ENCODE measurements at places on chromosomes 2 and 18. TPM values are rescaled to one million over a fixed set of nuclear protein-coding genes. Genes with fewer than 3 reads are reported as not detected.

- no peak for DNase-seq
Observed at GRCh38 chr2:88818381-88818780, 126.9 kb downstream of the RPIA start.

DNA sequence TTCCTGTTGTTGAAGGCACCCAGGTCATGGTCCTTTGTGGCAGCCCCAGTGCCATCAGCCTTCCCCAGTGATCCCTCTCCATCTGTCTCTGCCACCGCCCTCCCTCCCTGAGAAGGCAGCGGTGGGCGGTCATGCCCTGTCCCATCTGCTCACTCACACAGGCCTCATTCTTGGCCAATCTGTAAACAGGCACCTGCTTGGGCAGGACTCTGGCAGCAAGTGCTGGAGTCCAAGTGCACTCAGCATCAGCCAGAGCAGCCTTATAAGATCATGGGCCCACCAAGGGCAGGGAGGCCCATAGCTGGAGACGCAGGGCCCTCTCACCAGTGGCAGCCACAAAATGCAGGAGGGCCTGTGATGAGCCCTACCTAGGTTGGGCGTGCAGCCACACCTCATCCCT lies 140.9 kb downstream of the TWIST2 start:
- DNase-seq, result no peak

CNTNAP5 gene
- not detected for total RNA-seq

AQP4 gene
- 0.39 TPM for total RNA-seq

ST8SIA3 gene
- not detected for total RNA-seq

ANKRD44 gene
- total RNA-seq, result 1.9 TPM

DNA sequence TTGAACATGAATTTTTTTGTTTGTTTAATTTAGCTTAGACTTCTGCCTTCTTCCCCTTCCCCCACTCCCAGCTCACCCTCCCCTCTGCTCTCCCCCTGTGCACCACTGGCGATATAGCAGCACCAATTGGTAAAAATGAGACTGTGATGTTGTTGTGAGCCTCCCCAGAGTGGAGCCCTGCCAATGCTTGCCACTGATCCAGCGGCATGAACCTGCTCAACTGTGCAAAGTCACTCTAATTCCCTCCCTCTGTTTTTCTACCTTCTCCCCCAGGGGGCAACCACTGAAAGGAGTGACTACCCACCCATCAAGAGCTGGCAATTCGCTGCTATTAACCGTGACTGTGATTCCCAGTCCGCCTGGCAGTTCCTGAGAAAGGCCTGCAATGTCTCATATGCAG lies 30.2 kb downstream of the KLHL14 start:
- no peak for DNase-seq

DNA sequence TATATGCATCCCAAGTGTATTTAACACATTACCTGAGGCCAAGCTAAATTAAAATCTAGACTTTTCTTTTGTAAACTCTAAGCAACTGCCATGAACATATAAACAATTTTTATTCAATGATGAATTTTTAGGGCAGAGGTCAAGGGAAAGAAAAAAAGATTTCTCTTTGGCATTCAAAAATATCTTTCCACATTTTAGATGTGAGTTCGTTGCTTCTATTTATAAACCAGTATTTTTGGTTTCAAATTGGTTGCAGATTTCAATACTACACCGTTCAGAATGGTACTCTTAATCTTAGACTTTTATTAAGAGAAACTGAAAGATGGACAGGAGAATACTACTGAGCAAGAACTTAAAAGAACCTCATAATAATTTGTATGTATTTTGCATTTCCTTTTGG lies 293.6 kb upstream of the CCDC68 start:
- no peak for DNase-seq

CD207 gene
- not detected for total RNA-seq

DNA sequence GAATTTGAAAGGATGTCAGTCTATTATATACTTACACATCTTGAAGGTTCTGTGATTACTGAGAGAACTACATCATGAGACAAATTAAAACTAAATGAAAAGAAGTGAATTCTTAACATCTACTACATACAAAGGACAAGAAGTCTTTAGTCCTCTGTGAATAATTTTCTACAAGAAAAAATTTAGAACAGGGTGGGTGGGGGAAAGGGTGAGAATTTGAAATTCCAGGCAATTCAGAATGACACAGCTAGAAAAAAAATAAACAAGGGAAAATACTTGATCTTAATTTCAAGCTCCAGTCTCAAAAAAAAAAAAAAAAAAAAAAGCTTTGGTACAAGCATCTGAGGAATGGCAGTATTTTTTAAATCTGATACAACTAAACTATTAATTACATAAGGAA lies 15.5 kb downstream of the CUL3 start:
- DNase-seq, result no peak

LAMA3 gene
- total RNA-seq, result 1.6 TPM

DNA sequence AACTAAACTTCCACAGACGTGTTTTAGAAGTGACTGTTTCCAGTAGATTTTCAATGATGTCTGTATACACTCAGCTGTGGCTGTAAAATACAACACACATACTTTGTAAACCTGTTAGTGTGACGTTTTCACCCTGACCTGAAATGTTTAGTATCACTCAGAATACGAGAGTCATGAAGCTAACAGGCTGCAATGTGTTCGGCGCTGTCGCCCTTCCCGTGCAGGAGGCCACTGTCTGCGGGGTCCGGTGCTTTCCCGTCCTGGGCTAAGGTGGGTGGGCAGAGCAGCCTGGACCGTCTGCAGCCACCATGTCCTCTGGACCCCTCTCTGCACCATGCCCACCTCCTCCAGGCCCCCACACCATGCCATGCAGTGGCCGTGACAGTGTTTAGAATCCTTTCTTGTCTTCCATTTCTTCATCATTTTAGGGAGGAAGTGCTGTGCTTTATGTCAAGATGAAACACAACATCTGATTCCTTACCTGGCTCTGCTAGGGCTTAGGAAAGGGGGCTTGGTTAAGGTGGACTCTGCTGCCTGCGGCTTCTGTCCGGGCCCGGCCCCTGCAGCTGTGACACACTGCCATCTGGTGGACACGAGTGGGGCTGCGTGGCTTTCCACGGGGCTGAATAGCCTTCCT lies 53.8 kb upstream of the RBM44 start:
- peak; percentile 39 for DNase-seq

- DNase-seq, result no peak
Observed at GRCh38 chr2:3212984-3213383, 164.6 kb downstream of the EIPR1 start.

SLC9A4 gene
- total RNA-seq, result not detected

IL1B gene
- not detected for total RNA-seq

- DNase-seq, result no peak
Observed at GRCh38 chr18:56067214-56067894, 479.4 kb upstream of the TCF4 start.

DNA sequence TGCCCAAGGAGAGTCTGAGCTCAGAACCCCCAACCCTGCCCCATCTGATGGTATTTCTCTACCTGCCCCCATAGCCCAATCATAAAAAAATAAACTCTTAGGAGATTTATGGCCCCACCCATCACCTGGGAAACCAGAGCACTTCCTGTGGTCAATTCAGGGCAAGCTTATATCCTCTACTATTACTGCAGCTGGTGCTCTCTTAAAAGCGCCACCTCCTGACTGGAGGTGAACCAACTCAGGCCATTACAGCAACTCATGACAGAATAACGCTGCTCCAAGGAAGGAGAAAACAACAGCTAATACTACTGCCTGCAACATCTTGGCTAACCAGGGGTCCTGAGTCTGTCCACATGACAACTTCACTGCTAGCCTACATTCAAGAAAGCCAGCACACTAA lies 195.7 kb downstream of the MTCL1 start:
- no peak for DNase-seq

DNA sequence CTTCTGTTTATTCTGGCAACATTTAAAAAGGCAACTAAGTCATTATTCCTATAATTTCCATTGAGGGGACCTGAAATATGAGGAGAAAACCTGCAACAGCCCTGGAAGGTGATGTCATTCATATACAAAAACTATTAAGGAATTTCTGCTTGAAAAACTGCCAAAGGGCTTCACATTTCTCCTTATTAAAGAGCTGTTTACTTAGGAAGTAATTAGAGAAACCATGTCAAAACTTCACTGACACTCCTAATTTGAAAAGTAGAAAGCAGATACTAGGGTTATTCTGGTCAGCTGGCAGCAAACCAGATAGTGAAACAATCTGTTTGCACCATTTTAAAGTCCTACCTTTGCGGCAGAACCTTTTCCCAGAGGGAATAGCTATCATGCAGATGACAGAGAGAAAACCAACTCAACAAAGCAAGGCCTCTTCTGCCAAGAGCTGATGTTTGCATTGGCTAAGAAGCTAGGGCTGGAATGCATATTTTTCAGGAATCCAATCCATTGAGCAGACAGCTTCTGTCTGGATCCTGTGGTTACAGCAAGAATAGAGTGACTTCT lies 592.2 kb upstream of the SYT4 start:
- peak; percentile 13 for DNase-seq

YES1 gene
- 95.7 TPM for total RNA-seq

- DNase-seq, result no peak
Observed at GRCh38 chr2:241820625-241821384, 11.8 kb downstream of the NEU4 start.

DNA sequence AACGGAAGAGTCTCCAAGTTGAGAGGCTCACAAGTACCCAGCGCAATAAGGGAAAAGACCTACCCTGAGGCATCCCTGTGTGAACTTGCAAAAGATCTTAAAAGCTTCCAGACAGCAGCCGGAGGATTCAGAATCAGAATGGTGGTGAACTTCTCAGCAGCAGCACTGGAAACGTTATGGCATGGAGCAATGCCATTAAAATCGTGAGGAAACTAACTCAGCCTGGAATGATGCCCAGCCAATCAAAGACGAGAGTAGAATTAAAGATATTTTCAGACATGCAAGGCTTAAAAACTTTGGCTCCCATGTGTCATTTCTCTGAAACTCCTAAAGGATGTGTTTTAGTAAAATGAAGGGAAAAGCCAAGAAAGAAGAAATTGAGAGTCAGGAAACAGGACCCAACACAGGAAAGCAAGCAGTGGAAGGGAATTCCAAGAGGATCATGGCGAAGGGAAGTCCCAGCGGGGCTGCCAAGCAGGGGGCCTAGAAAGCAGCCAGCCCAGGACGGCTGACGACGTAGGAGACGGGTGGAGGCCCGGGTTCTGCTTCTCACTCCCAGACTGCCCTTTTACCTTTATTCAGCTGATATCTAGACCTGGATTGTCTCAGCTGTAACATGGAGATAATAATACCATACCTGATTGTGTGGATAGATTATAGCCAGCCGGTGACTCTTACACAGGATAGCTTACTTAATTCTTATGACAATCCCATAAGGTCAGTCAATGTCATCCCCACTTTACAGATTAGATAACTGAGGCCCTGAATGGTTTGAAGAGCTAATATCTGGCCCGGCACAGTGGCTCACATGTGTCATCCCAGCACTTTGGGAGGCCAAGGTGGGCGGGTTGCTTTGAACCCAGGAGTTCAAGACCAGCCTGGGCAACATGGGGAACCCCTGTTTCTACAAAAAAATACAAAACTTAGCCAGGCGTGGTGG lies 92.8 kb downstream of the ASAP2 start:
- no peak for DNase-seq

- DNase-seq, result no peak
Observed at GRCh38 chr2:205686056-205686782, 3.9 kb downstream of the NRP2 start.
